ENCODE measurements at places on chromosomes 12 and 14.

DNA sequence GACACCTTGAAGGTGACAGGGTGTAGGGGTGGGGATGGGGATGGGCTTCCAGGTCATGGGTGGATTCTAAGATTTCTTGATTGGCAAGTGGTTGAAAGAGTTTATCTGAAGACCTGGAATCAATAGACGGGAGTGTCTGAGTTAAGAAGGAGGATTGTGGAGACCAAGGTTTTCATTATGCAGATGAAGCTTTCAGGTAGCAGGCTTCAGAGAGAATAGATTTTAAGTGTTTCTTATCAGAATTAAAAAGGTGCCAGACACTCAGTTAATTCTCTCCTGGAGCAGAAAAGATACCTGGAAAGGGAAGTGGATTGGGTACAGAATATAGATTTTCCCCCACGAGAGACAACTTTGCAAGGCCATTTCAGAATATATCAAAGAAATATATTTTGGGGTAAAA, 211.7 kb upstream of the PRICKLE1 start:
- no peak for DNase-seq

DNA sequence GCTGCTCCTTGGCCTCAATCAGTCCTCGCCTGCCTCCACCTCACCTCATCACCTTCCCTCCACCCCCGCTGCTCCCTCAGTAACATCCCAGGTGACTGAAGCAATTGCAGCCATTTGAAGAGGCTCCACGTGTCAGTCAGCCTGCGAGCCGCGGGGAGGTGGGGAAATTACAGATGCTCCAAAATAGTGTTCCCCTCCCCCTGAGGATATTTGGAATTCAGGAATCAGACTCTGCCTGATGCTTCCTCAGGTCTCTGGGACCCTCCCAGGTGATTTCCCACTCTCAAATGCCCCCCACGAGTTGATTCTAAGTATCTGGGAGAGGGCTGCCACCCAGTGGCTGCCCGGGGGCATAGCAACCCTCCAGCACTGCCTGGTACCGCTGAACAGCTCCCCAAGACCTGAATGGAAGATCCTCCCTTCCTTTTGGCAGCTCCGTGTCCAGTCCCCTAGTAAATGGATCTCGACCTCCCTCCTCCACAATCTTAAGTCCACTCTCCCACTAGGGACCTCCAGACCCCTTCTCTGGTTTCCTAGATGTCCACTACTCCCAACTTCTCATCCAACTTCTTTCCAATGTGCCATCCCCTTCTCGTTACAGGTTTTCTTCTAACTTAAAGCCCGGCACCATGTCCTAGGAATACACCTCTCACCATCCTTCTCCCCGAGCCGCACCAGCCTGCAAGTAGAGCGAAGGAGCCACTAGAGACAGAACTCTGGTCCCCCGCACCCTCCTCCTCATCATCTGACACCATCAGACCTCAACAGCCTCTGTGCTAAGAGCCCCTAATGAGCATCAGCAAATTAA, 1.4 kb upstream of the ASIC1 start:
- peak; percentile 32 for DNase-seq

DNA sequence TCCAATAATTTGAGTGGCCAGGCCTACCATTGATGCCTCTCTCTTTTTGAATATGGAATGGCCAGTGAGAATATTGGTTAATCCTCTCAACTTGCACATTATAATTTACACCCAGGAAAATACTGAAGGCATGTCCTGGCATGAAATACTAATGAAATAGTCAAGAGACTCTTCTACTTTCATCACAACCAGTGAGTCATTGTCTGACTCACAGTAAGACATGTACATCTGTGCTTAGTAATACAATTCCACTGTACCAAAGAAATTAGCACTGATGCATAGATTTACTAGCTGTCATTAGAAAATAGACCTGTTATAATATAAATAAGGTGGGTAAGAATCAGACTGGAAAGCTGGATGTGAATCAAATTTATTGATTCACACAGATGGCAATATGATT, 31.6 kb downstream of the KCNC2 start:
- DNase-seq = peak; percentile 96

DNA sequence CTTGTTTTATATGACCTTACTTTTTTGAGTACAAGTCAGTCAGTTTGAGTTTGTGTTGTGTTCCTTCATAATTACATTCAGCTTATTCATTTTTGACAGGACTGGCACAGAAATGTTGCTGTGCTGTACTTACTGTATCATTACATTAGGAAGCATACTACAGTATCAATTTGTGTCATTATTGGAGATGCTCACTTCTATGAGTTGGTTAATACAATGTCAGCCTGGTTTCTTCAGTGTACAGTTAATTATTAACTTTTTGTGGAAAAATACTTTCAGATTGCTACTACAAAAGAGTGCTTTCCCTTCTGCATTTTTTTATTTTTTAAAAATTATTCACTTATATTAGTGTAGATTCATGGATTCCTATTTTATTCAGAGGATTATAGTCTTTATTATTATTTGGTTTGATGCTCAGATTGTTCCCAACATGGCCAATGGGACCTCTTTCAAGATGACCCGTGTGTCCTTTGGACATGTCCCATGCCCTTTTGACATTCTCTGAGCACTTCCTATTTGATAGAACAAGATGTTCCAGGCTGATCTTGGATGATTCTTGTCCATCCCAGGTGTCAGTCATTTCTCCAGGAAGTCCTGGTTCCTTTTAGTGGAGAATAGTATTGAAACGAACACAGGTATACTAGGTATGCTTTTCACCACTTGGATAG, 66.6 kb downstream of the MON2 start:
- DNase-seq = peak; percentile 38

DNA sequence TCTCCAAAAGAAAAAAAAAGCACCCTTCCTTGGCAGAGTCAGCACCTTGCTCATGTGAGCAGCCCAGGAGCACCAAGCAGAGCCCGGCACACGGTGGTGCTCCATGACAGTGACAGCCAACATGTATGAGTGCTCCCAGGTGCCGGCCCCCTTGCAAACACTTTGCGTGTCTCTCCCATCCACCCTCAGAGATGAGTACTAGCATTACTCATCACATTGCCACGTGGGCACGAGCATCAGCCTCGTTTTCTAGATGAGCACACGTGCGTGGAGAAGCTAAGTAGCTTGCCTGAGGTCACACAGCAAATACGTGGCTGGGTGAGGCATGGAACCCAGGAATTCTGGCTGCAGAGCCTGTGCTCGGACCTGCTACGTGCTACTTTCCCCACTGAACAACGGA, 177.9 kb upstream of the PRMT8 start:
- DNase-seq = peak; percentile 54

DNA sequence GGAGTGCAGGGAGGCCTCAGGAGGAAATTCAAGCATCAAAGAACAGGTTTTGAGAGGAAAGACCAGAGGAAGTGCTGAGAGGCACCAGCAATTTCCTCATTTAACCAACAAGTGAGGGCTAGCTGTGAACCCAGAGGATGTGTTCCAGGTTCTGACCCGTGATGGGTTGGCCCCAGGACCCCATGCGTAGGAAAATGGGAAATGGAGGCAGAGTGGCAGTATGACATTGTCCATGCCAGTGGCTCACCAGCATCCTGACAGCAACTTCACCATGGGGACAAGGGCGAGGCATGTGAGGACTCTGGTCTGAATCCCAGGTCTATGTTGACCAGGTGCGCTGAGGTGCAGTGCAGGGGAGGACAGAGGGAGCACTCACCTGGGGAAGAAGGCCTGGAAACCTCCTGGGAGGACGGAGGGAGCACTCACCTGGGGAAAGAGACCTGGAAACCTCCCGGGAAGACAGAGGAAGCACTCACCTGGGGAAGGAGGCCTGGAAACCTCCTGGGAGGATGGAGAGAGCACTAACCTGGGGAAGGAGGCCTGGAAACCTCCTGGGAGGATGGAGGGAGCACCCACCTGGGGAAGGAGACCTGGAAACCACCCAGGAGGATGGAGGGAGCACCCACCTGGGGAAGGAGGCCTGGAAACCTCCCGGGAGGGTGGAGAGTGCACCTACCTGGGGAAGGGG, 6.7 kb upstream of the CACNA2D4 start:
- no peak for DNase-seq

DNA sequence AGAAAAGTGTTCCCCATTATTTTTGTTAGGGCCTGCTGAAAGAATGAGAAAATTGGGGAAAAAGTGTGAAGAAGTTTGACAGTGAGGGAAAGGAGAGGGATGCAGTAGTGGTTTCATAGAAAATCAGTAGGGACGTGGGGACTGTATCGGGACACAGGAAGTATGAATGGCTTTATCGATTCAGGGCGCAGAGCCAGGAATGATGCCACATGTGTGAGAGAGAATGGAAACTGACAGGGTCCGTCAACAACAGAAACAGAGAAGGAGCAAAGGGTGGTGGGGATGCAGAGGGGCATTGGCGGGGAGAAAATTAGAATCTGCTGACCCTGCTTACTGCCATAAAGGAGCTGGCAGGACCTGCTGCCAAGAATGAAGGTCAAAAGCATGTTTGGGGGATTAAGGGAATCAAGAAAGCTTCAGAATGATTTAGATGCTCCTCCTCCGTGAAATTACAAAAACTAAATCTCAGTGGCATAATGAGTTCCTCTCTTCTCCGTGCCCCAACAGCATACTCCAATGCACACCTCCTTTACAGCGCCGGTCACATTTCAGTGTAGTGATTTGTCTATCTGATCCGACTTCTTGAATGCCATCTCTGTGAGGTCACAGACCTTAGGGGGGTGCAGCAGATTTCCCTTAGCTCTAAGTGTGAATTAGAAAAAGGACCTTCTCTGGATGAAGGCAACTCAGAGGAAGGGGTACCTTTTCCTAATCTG, 92.6 kb downstream of the EMP1 start:
- DNase-seq = no peak

DNA sequence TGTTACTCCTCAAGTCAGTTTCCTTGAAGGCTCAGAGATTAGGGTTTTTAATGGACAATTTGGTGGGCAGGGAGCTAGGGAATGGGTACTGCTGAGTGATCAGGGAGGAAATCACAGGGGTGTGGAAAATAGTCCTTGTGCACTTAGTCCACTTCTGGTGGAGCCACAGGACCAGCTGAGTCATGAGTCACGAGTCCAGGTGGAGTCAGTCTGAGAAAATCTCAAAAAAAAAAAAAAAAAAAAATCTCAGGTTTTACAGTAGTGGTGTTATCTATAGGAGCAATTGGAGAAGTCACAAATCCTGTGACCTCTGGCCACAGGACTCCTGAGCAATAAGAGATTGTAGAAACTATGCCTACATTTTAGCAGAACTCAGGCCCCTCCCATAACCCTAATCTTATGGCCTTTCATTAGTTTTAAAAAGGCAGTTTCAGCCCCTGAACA, 28.2 kb upstream of the AMN1 start:
- peak; percentile 89 for DNase-seq

DNA sequence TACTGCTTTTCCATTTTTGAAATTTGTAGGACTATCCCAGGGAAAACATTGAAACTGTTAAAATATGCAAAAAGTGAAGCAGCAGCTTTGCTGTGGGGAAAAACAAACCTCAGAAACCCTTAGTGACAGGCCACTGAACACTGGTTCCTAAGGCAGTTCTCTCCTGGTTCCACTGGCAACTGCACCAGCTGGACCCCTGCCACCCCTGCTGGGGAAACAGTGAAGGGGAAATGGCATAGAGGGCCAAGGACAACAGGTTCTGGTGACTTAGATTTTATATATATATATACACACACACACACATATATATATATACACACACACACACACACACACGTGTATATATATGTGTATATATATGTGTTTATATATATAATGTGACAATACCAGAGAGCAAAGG, 16.2 kb upstream of the KRT7 start:
- peak; percentile 38 for DNase-seq

DNA sequence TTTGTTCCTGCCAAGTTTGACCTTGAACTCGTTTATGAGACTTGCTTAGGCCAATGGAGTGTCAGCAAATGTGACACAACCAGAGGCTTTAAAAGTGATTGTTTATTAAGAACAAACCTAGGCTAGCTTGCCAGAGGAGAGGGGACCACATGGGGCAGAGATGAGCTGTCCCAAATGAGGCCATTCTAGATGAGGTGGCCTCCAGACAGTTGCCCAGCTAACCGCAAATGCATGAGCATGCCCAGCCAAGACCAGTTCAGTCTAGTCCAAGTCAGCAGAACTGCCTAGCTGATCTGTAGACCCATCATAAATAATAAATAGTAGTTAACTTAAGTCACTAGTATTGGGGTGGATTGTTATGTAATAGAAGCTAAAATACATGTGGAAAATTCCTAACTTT, 172.8 kb upstream of the DYRK2 start:
- DNase-seq = no peak

DNA sequence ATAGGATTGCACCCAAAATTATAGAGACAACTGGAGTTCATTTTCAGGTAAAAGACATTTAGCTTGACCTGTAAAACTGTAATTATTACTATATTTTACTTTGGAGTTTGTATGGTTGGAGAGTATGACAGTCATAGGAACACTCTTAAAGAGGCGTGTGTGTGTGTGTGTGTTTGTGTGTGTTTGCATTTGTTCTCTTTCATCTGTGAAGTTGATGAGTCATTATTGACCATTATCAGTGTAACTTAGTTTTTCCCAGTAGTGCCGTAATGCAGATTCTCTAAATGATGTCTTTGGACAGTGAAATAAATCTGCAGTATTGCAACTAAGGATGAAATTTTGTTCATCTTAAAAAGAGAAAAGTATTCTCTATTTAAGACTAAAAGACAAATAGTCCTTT, 13.0 kb downstream of the WASHC4 start:
- peak; percentile 26 for DNase-seq

DNA sequence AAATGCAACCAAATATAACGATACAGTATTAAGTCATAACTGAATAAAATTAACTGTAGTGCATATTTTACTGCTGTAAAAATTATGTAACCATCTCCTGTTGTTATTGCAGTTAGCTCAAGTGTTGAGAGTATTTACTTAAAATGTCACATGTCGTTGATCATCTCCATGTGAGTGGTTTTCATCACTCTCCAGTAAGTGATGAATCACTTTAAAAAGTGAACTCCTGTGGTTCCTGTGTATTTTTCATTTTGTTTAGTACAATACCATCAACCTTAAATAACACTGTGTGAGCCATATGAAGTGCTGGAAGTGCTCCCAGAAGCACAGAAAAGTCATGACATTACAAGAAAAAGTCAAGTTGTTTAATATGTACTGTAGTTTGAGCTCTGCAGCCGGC, 104.7 kb upstream of the SLCO1B1 start:
- DNase-seq = no peak

GRCh38 chr12:65305346-65305950, 27.0 kb downstream of the MSRB3 start:
- no peak for DNase-seq

DNA sequence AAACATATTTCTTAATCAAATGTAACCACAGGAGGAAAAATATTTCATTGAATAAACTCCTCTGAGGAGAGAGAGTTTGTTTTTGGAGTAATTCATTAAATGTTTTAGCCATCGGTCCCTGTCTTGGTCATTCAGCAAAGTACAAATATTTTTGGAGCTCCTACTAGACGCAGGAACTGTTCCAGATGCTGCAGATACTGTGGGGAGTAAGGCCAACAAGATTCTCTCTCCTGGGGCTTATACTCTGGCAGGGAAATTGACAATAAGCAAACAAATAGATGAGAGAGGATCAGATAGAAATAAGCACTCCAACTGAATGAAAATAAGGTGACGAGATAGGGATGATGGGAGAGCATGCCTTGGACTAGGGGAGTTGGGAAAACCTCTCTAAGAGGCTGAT, 264.1 kb downstream of the TTC8 start:
- DNase-seq = no peak

- DNase-seq = no peak
These were observed 42.9 kb upstream of the TESC start for GRCh38 chr12:117142094-117142493.
